ENCODE measurements at places on chromosomes 16 and 17.

- no peak for DNase-seq
Observed at GRCh38 chr16:55842369-55843104, 9.6 kb upstream of the CES1 start.

- DNase-seq: no peak
Observed at GRCh38 chr17:74571621-74572270, 4.4 kb upstream of the CD300H start.

DNA sequence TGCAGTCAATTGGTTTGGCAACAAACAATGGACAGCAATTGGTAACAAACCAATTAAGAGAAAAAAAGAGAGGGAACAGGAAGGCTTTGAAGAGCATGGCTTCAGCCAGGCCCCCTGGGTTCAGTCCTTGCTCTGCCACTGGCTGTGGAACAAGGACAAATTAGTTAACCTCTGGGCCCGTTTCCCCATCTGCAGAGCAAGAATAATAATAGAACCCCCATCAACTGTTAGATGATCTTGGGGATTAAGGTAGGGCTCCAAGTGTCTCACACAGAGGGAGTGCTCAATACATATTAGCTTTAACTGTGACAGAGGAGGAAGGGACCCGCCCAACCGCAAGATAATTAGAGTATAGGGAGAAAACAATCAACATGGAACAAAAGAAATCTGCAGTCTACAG is 55.2 kb downstream of the PECAM1 start:
- no peak for DNase-seq

DNA sequence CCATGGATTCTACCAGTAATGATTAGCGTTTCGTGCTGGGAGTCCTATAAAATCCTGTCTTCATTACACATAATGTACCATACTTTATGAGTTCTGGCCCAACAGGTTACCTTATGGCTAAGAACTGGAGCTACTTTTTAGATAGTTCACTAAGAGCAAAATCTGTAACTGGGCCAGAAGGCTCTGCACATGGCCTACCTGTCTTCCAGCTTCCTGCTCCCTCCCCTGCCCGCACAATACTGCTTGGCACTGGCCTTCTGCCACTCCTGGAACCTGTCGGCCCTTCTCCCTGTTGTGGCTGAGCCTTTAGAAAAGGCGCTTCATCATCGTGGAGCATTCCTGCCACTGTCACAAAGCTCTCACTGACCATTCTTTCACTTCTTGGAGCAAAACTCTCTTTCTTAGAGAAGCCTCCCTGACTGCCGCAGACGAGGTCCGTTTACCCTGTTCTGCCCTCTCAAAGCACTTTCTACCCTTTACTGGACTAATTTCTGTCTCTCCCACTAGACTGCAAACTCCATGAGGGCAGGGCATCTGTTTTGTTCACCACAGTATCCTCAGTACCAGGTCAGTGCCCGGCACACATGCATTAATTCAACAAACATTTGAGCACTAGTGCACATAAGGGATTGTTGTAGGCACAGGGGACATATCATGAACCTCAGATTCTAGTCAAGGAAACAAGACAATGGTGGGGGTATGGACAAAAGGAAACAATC is 116.5 kb downstream of the PARN start:
- DNase-seq: no peak

- DNase-seq: no peak
Observed at GRCh38 chr17:56983366-56983765, 5.4 kb downstream of the SCPEP1 start.

All from activated CD4-positive, alpha-beta T cell treated with anti-CD3 and anti-CD28 coated beads for 24 hours (primary cell).